ENCODE measurements at places on chromosomes 7 and 10.

- no peak for DNase-seq
Measured at GRCh38 chr7:154171422-154171821, 119.2 kb downstream of the DPP6 start.

DNA sequence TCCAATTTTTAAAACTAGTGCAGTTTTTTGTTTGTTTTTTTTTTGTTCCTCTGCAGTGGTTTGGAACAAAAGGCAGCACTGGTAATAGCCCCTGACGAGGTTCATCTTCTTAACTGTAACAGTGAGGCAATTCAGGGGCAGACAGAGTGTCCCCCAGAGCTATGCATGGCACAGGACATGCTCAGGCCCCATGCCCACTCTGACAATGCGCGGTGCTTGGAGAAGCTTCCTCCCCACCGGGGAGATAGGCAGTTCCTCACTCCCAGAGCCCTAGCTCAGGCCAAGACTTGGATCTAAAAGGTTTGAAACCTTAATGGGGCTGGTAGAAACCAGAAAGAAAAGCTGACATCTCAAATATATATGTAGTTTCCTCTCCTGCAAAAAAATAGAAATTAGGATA, 17.9 kb upstream of the MPP7 start:
- DNase-seq: no peak

DNA sequence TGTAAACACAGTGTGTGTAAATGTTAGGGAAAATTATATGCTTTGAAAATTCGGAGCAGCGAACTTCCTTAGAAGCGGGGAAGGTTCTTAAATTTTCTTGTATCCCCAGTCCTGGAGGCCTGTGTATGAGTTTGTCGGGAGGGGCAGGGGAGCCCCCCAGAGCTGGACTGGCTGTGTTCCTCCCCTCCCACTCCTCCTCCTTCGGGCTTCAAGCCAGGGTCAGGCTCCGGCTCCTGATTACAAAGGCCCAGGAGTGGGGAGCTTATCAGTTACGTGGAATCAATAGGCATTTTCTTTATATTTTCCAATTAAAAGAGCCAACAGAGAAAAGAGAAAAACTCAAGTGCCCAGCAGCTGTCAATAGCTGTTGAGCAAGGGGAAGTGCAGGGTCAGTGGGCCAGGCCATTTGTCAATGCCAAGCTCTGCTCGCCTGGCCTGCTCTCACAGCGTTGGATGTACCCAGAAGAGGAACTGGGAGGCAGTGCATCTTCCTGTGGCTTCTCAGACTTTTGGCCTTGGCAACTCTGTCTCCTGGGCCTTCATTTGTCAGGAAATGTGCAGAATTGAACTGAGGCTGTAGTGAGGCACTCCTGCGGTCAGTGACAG, 156.9 kb upstream of the PCBD1 start:
- no peak for DNase-seq

DNA sequence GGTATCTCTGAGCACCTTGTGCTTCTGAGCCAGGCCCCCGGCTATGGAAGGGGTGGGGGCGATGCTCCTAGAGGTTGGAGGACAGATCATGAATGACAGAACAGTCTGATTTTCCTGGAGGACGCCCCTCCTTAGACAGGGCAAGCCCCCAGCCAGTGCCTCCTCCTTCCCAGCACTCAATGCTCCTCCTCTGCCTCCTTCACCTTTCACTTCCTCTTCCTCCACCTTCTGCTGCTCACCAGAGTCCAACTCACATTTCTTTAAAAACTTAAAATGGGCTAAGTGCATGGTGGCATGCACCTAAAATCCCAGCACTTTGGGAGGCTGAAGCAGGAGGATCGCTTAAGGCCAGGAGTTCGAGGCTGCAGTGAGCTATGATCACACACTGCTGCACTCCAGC, 71.1 kb upstream of the CUX1 start:
- no peak for DNase-seq

DNA sequence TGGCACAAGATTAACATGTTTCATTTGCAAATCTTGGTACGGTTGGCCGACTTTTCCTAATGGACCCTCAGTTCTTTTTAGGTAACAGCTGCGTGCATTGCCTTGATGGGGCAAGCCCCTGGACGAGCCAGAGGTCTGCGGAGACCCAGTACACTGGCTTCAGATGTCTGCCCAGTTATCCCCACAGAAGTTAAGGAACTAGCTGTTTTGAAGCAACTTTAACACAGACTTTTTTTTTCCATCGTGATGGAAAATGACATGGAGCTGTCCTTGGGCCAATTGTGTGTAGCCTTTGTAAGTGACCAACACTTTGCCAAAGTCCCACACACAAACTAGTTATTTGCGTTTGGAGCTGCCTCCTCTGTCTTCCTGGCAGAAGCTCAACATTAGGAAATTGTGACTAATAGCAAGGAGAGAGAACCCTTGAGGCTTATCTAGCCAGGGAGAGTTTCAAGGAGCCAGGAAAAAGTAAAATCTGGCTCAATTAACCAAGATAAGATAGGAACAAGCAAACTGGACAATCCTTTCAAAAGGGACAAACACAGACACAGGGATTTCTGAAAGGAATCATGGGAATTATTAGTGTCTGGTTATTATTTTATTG, 99.6 kb upstream of the BMPER start:
- no peak for DNase-seq

GRCh38 chr10:49152037-49152436, 18.2 kb upstream of the FAM170B start:
- DNase-seq: no peak

GRCh38 chr7:4242706-4243105, 439.4 kb upstream of the FOXK1 start:
- DNase-seq: no peak

GRCh38 chr10:71965623-71966022, 1.4 kb downstream of the CHST3 start:
- DNase-seq: no peak

DNA sequence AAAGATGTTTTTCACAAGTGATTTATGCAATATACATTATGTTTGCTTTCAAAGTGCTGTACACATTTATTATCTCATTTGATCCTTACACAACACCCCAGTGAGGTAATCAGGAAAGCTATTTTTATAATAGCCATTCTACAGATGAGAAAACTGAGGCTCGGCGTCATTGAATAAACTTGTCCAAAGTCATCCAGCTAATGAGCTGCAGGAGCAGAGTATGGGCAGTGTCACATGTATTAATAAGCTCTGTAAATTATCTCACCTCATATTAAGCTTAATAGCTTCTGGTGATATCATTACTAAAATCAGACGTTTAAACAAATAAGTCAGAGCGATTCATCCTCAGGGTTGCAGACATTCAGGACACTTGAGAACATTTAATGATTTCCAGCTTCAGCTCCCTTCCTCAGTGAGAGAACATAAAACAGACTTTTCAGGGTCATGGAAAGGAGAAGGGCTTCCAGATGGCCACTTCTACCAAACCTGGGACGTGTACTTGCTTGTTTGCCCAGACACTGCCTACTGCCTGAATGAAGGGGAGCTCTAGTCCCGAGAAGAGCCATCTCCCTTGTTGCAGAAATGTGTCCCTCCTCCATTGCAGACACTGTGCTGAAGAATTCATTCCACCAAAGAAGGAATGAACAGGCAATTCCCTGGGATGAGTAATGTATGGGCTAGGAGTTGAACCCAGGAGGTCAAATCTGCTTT, 20.5 kb upstream of the FZD1 start:
- DNase-seq: no peak

- DNase-seq: no peak
Measured at GRCh38 chr7:105454095-105454747, 65.5 kb upstream of the SRPK2 start.

- no peak for DNase-seq
Measured at GRCh38 chr7:26664274-26664673, 200.1 kb downstream of the SKAP2 start.

DNA sequence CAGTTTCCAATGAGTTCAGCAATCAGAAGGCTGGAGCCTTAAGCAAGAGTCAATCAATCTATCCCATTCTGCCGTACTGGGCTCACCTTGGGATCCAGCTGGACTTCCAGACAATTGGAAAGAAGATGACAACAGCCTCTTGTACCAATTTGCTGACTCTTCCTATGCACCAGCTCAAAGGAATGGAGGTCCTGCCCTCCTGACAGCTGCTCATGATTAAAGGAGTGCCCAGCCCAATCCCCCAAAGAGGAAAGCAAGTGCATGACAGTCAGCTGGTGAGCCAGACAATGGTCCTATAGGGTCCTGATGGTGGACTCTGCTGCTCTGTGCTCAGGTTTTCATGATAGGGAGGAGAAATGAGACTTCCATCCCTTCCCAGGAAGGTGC, 25.1 kb downstream of the VSTM4 start:
- no peak for DNase-seq

- no peak for DNase-seq
Measured at GRCh38 chr7:94247970-94248369, 146.7 kb upstream of the COL1A2 start.

DNA sequence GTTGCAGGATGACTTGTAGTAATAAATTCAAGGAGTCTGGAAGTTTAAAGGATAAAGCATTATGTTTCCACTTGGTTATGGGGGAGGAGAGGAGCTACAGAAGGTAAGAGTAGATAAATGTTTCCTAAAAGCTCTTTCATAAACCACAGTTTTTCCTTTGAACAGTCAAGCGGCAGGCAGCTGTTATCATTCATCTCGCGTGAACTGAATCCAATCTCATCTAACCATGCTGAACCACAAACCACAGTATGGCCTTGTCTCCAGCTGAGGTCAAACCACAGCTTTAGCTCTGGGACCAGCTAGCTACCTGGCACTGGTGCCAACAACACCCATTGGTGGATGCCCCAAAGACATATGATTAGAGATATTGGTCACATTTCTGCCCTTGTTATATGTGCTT, 63.3 kb downstream of the NOC3L start:
- no peak for DNase-seq

GRCh38 chr7:69839782-69840181, 241.5 kb downstream of the AUTS2 start:
- DNase-seq: no peak

- no peak for DNase-seq
Measured at GRCh38 chr7:129222064-129222463, 2.8 kb upstream of the AHCYL2 start.

GRCh38 chr7:44673324-44673723, 66.9 kb downstream of the OGDH start:
- no peak for DNase-seq

DNA sequence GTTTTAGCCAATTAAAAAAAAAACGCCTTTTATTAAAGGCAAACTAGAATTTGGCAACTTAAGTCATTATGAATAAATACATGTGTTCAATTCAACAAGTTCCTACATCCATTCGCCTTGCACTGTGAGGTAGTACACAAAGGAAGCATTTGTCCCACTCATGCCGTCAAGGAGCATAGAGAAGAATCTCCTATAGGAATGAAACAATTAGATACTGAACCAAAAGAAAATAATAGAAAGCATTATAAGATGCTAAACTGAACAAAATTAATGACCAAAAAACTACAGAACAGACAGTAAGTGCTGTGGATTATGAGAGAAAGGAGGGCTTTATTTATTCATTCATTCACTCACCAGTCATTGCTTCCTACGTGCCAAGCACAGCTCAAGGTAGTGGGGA, 42.2 kb downstream of the SNX13 start:
- DNase-seq: no peak

Data from right forelimb (tissue), 1 donor.